AG04450 (cell line): ENCODE measurements at places on chromosomes 12 and 14.

DNA sequence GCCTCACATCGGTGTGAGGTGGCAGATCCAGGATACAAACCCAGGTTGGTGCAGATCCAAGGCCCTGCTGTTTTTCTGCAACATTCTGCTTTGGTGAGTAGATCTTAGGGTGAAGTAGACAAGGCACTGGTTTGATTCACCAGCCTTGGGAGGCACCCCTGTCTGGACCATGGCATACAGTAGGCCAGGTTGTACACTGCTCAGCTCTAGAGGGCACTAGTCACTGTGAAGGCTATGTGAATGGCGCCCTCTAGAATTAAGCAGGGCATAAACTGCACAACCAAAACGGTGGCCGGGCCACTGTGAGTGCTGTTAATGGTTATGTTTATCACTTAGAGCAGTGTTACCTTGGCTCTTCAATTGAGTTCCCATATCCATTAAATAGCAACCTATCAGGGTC is 280.6 kb upstream of the PWP1 start:
- DNase-seq = no peak

DNA sequence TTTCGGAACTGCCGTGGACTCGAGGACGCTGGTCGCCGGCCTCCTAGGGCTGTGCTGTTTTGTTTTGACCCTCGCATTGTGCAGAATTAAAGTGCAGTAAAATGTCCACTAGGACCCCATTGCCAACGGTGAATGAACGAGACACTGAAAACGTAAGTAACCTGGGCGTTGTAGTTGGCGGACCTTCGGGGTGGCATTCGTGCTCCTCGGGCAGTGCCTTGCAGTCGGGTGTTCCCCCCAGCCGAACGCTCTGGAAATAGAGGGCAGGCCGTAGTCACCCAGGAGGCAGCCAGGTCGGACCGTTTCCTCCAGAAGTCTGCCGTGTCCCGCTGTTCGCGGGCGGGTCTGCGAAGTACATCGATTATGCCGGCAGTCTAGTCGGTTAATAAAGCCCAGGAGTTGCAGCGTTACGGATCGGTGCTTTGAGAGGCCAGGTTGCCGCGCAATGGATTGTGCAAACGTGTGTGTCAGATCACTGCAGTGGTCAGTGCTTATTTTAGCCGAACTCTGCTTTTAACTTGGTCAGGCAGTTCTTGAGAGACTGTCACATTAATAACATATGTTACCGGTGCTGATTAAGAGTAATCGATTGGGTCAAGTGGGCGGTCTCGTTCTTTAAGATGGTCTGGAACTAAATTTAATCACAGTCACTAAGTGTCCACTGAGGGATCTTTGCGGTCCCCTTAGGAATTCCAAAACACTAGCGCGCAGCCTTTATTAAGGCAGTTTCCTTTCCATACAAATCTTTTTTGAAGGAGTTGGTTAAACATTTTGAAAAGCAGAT is 906 bp downstream of the MARK3 start:
- no peak for DNase-seq

DNA sequence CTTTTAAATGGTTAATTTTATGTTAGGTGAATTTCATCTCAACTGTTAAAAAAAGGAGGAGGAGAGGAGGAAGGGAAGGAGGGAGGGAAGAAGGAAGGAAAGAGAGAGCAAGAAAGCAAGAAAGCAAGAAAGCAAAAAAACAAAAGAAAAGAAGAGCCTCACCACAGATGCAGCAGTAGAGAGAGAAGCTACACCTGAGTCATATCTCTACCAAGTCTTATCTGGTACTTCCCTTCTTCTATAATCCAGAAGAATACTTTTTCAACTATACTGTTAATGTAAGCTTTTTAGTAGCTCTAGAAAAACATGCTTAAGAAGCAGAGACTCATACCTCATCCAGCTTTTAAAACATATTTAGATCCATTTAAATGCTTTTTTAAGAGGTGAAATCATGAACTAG is 5.6 kb upstream of the IL26 start:
- no peak for DNase-seq

DNA sequence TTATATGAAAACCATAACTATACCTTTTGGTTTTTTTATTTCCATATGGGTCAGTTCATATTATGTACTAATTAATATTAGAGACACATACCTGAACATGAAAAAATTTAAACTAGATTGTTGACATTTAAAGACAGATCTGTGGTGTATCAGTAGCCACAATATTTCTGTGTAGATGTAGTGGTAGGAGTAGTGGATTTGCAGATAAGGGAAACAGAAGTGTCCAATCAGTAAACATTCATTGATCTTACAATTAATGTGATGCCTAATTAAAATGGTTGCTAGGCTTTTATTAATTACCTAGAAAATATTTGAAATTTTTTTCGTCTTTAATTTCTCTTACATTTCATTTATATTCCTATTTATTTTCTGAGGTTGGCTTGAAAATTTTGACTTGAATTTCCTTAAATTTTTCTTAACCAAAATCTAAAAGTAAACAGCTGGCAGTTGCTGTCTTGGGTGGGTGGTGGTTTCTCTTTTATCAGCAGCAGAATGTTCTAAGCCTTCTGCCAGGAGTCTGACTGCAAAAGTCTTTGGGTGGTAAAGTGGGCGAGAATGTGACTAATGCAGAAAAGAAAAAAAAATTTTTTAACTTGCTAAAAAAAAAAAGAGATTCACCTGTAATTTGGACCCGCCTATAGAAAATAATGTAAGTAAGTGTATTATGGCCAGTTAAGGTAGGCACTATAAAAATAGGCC is 2.4 kb downstream of the FGFR1OP2 start:
- DNase-seq = no peak

DNA sequence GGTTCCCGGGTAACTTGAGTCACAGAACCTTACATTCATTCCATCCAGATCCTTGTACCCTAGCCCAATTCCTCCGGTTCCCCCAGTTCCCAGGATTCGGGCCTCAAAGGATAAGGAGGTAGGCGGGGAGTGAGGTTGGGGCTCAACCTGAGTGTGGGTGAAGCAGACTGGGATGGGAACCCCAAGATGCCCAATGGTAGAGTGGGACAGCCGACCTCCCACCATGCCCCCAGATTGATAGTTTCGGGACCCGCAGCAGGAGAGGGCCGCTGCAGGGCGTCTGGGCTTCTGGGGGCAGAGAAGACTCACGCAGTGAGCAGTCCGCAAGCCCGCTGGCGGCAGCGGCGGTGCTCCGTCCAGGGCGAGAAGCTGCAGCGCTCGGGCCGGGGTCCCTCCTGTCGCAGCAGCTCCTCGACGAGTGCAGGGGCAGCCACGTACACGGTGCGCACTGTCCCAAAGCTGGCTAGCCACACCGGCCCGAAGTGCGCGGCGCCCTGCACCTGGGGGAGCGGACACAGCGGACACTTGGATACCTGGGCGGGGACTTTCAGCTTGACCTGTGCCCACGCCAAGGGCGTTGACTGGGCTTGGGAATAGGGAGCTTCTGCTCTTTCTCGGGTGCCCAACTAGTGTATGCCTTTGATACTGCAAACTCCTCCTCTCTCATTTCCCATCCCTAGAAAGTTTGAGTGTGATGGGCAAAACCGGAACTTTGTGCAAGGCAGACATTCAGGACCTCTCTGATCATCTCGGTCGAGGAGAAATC is 997 bp downstream of the CYP27B1 start:
- no peak for DNase-seq

GRCh38 chr14:66359500-66359899 is 126.7 kb upstream of the CCDC196 start:
- DNase-seq = peak; percentile 50

GRCh38 chr12:128326406-128326805 is 59.4 kb downstream of the TMEM132C start:
- no peak for DNase-seq

DNA sequence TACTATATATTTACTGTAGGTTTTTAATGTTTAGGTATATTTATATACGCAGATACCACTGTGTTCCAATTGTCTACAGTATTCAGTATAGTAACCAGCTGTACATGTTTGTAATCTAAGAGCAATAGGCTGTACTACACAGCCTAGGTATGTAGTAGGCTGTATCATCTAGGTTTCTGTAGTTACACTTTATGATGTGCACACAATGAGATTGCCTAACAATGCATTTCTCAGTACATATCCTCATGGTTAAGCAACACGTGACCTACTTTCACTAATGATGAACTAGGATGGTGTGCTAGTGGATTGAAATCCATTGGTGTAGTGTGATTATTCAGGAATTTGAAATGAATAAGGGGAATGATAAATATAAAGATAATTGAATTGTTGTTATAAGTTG is 77.7 kb downstream of the ETNK1 start:
- no peak for DNase-seq

DNA sequence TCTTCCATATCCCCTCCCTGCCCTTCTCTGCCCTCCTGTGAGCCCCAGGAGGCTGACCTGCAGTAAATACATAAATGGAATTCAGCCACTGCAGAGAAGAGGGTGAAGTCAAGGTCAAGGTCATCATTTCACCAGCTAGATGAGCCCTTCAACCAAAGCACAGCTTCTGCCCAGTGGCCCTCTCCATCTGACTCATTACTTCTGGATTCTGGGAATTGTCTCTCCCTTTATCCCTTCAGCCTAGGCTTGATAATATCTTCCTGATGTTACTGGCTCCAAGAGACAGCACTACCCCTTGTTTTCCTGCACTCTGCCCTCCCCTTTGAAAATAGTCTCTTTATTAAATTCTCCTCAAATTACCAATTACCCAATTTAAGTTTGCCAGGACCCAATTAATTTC is 64.5 kb downstream of the TTC9 start:
- no peak for DNase-seq

DNA sequence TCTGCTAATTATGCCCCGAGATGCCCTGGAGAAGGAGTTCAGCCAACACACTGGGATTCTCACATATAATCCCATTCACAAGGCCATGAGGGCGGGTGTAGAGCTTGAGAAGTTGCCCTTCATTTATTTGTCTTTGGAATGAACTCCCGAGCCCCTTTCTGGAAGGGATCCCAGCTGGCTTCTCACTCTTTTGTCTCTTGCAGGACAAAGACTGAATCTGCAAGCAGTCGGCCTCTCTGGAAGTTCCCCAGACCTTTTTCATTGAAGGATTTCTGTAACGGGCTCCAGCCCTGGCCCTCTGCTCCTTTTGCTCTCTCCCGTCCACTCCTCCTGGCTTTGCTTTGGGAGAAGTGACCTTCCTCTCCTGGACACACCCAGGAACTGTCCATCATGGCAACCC is 163.3 kb upstream of the SFSWAP start:
- DNase-seq = no peak
